ENCODE measurements at places on chromosomes 7 and 10.

GRCh38 chr10:22341190-22341925 is 3.9 kb upstream of the SPAG6 start:
- no peak for DNase-seq

DNA sequence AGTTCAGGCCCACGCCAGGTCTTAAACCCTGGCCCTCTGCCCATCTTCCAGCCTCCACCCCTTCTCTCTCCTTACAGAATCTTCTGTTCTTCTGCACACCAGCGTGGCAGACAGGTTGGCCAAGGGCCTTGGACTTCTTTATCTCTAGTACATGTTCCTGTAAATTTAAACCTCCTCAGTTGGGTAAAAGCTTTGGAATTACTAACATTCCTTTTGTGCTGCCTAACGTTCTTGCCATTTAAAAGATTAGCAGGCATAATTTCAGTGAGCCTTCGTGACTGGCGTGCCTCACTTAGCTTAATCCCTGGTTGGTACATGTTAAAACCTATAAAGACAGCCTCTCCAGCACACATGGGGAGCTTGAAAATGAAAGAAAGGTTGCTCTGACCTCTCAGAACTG is 192.2 kb downstream of the CUX1 start:
- no peak for DNase-seq

DNA sequence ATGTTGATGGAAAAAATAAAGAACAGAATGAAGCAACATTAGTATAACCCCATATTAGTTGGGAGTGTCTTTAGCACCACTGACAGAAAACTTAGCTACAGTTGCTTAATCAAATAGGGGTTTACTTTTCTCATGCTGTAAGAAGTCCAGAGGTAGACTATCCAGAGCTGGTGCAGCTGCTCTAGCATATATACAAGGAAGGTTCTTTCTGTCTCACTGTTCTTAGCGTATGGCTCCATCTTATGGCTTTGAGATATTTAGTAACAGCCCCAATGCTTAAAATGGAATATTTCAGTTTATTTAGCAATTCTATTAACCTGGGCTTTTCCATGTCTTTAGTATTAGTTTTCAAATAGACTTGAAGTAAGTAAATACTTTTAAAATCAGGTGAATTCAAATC is 15.2 kb upstream of the WNT2 start:
- DNase-seq = no peak

DNA sequence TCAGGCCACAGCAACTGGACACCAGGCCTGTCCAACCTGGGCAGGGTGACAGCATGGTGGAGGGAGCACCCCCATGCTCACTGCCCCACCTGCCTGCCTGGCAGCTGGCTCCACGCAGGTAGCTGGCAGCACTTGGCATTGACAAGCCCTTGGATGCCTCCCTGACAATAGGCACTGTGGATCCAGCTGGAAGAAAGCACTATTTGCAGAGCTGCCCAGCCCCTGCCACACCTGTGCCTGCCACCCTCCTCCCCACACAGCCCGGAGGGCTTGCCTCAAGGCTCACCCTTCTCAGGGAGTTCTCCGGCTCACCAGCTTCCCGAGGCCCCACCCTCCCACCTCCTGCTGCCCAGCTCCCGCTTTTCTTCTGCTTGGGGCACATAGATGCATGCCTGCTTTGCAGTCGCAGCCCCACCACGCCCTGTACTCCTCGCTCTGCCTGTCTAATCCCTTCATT is 160.1 kb downstream of the NEURL1 start:
- no peak for DNase-seq

DNA sequence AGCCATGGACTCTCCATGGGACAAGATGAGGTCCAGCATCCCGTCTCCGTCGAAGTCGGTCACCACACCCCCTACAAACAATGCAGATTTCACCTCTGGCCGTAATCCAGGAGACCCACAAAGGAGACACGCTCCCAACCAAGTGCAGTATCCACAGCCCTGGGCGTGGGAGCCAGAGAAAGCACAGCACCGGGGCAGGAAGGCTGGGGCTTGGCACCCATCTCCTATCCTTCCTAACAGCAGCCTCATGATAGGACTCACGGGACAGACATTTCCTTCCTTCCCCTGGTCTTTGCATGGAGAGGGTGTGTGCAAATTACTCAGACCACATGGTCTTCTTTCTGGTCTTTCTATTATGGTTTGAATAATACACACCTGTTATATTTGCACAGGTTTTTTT is 46.3 kb downstream of the GOLGA7B start:
- DNase-seq = no peak

DNA sequence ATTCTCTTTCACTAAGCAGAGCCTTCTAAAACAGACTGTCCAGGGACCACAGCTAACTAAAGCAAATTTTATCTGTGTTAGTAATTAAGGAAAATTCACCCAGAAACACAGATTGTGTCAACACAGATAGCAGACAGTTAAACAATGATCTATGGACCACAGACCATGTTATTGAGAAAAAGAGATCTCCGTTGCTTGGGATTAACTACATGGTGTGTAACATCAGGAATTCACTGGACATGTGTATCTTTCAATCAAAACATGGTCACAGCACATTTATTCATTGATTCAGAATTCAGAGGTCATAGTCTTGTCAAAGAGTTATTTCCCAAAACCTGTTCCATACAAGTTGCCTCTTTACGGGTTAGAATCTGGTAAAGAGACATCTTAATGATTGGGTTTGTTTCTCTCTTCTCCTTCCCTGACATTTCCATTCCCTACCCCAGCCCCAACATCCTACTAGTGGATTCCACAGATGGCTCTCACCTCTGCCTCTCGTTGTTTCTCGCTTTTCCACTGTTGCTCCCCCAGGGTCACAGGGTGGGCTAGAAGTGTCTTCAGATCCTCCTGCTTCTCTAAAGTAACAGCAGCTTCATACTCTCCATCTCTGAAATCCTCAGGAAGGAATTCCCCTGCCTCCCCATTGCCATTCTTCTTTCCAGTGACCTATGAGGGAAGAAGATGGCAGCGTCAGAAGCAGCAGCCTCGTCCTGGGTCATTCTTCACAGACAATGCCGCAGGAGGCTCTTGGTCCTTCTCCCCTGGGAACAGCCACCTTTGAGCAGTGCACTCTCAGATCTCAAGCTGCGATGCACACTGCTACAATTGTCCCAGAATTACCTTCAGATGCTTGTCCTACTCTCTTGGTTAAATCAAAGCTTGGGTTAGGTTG is 958 bp downstream of the ANKRD1 start:
- no peak for DNase-seq

DNA sequence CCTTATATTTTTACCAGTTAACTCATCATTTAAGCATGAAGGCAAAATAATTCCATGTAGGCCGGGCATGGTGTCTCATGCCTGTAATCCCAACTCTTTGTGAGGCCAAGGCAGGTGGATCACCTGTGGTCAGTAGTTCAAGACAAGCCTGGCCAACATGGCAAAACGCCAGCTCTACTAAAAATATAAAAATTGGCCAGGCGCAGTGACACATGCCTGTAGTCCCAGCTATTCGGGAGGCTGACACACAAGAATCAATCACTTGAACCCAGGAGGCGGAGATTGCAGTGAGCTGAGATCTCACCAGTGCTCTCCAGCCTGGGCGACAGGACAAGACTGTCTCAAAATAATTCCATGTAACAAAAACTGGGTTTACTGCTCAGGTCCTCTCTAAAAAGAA is 18.3 kb downstream of the HNRNPA2B1 start:
- no peak for DNase-seq

DNA sequence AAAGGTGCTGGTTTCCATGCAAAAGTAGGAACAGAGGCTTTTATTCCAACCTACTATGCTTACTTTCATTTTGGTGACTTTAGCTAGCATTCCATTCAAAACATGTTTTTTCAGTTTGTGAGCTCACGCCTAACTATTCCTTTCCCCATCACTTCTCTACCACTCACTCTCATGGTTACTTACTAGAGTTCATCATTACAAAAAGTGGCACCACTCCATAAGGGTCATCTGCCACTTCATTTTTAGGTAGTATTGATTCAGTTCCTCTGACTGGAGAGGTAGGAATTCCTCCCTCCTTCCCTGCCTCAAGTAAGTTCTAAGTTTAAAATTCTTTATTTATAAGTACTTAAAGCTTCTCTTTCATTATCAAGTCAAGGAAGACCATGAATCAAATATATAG is 543.1 kb downstream of the HTR7 start:
- DNase-seq = no peak

All from stimulated activated CD8-positive, alpha-beta memory T cell treated with anti-CD3 and anti-CD28 coated beads, Interleukin-4, amount 100 ng/mL, for 4 hours (primary cell).